ENCODE measurements at places on chromosomes 11 and 22.

DNA sequence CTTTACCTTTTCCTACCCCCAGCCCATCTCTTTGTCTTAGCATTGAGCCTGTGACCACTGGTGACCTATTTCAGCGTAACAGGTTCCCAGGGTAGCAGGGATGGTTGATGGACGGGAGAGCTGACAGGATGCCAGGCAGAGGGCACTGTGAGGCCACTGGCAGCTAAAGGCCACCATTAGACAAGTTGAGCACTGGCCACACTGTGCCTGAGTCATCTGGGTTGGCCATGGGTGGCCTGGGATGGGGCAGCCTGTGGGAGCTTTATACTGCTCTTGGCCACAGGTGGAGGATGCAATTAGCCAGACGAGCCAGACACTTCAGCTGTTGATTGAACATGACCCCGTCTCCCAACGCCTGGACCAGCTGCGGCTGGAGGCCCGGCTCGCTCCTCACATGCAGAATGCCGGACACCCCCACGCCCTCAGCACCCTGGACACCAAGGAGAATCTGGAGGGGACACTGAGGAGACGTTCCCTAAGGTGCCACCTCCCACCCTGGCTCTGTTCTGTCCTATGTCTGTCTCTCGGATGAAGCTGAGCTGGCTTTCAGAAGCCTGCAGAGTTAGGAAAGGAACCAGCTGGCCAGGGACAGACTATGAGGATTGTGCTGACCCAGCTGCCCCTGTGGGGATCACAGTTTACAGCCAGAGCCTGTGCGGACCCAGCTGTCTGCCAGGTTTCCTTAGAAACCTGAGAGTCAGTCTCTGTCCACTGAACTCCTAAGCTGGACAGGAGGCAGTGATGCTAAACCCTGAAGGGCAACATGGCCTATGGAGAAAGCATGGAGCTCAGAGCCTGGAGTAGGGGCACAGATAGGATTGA, 29.8 kb downstream of the PIK3IP1 start:
- DNase-seq = no peak

GRCh38 chr22:23531283-23531956, 48.7 kb downstream of the IGLL1 start:
- DNase-seq = no peak

DNA sequence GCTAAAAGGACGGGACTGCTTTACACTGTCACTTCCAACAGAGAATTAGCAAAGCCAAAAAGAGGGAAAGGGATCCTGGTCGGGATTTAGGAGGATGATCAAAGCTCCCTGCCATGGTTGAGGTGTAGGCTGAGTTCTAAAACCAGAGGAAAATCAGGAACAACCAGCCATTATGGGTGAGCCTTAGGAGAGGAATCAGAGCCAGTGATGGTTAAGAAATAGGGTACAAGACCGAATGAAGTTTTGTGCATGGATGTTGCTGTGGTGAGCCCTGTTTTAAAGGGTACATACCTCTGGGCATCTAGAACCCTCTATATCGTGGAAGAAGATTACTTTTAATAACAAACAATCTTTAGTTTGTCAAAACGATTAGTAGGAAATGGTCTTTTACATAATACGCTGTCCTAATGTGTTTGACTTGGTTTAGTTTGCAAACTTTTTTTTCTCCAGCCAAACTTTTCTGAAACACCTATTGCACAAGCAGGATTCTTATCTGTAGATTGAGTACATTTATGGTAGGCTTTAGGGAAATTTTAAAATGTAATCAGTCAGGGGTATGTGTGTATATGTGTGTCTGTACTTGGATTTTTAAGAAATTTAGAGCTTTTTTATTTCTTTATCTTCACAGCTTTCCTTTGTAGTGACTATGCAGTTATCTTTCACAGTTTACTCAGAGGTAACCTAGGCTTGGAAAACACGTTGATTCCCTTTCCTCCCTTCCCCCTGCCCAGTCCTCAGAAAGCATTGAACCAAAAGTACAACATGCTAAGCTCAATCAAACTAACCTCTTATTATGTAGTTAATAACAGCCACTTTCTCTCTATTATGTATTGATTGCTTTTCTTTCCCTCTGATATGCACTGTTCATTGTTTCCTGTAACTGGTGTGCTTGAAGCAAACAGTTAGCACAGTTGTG, 26.8 kb downstream of the TRIM44 start:
- no peak for DNase-seq

DNA sequence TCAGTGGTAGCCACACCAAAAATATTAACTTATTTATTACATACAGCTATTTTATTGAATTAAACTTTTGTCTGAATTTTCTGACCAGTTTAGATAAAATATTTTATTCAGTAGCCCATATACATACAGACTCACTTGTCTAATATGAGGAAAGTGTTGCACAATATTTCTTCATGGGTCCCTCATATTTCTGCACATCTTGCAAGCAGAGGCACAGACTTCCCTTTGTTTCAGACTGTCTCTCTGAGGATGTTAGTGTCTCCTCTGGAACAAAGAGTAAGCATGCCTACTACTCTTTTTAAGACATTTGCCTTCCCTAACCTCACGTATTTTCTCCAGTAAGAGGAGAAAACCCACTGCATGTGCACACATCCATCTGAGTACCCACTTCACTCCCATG, 81.2 kb downstream of the OR5AK2 start:
- DNase-seq = no peak

- DNase-seq = no peak
Observed at GRCh38 chr22:38418589-38418988, 36.4 kb downstream of the KCNJ4 start.

GRCh38 chr22:44244265-44244822, 63.6 kb downstream of the PARVG start:
- DNase-seq = no peak

DNA sequence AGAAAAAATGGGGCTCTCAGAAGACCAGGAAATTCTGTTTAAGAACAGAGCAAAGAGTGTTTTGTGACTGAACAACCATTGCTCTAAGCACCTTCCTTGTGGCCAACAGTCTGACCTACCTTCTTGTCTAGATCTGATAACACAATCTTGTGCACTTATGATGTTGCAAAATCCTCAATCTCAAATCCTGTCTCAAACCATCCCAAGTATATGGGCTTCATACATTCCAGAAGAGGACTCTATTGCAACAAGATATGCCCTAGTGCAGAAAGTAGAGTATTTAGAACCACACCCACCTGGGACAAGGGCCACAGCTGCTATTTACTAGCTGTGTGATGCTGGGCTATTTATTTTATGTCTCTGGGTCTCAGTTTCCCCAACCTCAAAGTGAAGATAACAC, 27.1 kb downstream of the RASSF10 start:
- no peak for DNase-seq

- no peak for DNase-seq
Observed at GRCh38 chr11:60831501-60832079, 10.3 kb upstream of the CCDC86 start.

- DNase-seq = no peak
Observed at GRCh38 chr11:116166573-116167465, 606.0 kb downstream of the BUD13 start.

DNA sequence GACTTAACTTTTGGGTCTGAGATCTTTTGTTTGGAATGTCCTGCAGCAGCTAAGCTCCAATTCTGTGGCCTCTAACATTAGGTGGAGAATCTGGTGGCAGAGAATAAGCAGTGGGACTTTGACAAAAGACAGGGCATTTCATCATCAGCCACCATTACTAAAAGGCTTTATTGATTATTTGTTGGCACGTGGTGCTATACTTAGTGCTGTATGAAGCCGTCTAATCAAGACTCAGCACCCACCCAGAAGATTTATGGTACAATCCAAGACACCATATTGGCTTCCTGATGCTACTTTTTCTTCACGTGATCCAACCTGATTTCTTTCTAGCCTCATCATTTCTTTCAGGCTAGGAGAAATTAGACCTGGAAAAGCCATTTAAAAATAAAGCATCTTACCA, 80.7 kb upstream of the GRAMD1B start:
- no peak for DNase-seq

- no peak for DNase-seq
Observed at GRCh38 chr22:19549428-19549827, 25.2 kb upstream of the CLDN5 start.

DNA sequence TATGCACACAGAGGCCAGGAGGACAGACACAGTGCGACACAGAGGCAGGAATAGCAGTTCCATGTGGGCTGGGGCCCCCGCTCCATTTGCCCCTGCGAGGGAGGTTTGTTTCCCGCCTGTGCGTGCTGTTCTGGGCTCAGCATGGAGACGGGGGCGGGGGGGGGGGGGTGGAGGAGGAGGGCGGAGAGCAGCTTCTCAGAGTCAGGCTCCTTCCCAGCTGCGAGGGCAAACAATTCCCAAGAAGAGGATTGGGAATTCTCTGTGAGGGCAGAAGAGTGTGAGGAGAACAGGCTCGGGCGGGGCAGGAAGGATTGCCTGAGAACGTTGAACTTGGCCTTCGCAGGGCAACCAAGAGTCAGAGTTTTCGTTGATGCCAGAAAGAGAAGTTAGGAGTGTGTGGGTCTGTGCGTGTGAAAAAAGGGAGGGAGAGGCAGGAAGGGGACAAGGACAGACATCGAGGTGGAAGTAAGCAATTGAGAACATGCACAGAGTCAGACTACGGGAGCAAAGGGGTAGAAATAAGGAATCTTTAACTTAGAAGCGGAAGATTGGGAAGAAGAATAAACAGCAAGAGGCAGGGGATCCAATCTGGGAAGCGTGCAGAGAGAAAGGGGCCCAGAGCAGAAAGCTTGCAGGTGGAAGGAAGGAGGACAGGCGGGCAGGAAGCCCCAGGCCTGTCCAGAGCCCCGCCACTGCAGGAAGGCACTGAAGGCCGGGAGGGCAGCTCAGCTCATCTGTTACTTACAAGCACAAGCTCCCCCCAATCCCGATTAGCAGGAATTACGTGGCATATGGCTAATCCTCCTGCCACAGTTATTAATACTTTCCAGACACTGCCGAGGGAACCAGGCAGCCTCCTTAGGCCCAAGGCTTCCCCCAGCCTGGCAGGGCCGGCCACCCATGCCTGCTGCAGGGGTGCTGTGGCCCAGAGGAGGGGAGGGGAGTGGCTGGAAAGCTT, 15.6 kb upstream of the JAM3 start:
- DNase-seq = no peak

- no peak for DNase-seq
Observed at GRCh38 chr22:46731246-46732040, 6.6 kb downstream of the CERK start.

DNA sequence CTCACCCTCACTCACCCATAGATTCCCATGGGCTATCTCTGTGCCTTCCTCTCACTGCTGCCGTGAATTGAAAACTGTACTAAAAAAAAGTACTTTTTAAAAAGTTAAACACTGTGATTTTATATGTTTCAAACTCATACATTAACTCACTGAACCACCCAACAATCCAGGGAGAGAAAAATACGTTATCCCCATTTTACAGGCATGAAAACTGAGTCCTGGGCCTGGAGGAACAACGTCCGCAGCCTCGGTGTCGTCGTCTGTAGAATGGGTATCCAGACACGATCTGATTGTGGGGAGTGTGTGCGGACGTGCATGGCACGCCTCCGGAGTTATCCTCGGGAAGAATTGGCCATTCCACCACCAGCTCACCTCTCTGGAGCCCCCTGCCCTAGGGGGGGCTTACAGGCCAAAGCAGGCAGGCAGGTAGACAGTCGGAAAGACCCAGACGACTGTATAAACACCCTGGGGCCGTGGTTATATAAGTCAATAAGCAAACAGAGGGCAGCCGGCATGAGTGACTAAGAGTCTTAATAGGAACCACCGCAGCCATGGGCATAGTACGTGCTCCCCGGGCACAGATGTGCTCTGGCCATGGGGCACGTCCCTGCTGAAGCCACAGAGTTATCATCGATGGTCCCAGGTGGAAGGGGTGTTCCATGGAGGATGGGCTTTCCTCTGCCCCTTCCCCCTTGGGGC, 7.1 kb upstream of the PDGFB start:
- no peak for DNase-seq

- no peak for DNase-seq
Observed at GRCh38 chr11:36427079-36427478, 83.0 kb downstream of the TRAF6 start.

DNA sequence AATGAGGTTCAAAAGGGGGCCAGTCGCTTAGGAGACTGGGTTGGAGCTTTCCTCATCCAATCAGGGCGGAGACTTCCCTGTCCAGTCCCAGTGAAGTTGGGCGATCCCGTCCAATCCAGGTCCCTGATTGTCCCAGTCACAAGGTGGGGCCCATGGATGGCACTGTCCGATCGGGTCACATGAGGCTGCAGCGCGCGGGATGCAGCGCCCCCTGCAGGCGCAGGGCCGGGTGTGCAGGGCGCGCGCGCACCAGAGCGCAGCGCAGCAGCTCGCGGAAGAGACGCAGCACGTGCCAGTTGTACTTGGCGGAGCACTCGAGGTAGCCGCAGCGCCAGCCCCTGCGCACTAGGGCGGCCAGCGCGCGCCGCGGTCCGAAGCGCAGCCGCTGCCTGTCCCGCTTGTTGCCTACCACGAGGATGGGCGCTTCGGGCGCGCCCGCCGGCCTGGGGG, 2.3 kb downstream of the RASL10A start:
- DNase-seq = no peak

DNA sequence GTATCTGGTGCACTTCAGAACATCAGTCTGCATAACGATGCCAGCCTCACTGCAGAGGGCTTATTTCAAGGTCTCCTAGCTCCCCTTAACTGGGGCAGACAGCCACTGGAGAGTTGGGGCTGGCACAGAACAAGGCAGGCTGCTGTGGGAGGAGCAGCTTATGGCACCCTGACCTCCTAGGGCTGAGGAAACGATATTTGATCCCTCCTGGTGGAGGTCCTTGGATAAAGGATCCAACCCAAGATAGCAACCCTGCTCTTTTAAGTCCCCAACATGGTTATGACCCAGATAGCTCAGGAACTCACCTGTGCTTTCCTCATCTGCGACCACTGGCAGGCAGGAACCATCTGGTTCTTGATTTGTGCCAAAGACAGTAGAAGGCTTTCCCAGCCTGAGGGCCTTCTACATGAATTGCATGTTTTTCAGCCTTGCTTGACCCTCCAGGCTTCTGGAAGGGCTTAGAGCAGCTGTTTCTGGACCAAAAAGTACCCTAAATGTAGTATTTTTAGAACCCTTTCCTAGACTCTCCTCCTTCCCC, 2.8 kb downstream of the TMEM109 start:
- no peak for DNase-seq

GRCh38 chr22:19290400-19291217, 910 bp downstream of the CLTCL1 start:
- DNase-seq = no peak

DNA sequence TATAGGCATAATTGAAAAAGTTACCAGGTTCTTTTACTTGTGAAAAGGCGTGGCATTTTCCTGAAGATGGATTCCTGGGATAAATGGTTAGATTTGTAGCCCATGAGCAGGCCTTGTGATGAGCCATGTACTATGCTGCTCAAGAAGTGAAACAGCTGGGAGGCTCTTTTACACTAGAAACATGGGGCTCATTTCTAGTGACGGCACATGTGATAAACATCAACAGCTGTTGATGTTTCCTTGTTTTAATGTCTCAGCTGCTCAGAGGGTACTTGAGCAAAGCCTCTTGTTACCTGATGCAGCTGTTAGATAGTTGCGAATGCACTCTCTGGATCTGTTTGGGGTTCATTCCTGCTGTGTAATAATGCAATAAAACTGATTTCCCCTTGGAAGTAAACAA, 396.8 kb downstream of the GUCY1A2 start:
- DNase-seq = no peak

- DNase-seq = no peak
Observed at GRCh38 chr22:29231971-29232959, 26.6 kb downstream of the EMID1 start.

Data from occipital lobe (tissue), 3 donors.